Stimulated activated naive B cell treated with anti-CD40 and anti-IgM and Interleukin-4, amounts not matched to agents 10 μg/mL and 1 μg/mL and 100 μg/mL, for 72 hours (primary cell): ENCODE measurements at places on chromosomes 7 and 10.

GRCh38 chr10:48442809-48443177, 136.3 kb downstream of the MAPK8 start:
- no peak for DNase-seq

DNA sequence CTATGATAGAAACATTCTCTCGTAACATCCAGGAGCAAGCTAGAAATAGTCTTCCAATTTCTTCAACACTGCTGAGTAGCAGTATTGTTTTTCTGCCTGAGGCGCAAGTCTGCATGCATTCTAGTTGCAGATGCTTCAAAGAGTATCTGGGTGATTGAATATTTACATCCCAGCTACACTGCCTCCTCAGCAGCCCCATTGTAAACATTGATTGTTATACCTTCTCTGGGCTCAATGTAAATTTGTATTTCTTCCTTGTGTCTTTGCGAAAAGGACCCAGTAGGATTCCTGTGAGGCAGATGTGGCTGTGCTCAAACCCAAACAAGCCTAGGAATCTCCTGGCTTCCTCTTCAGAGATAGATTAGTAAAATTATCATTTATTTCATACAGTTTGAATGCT, 320.7 kb downstream of the CDC14C start:
- no peak for DNase-seq

GRCh38 chr10:89575031-89575430, 39.6 kb upstream of the SLC16A12 start:
- no peak for DNase-seq

DNA sequence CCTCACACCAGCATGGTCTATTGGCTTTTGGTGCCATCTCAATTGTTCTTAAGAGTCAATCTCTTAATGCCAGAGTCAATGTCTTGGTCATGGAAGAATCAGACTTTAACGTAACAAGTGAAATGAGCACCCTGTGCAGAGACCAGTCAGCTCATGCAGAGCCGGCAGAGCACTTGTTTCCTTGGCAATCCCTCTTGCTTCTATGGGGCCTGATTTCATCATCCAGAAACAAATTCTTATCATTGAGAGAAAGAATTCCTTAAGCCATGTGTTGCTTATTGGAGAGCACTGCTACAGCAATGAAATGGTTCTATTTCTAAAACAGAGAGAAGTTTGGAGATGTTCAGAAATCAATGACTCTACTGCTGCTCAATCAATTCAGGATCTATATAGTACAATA, 212.8 kb downstream of the IPMK start:
- DNase-seq, result no peak

DNA sequence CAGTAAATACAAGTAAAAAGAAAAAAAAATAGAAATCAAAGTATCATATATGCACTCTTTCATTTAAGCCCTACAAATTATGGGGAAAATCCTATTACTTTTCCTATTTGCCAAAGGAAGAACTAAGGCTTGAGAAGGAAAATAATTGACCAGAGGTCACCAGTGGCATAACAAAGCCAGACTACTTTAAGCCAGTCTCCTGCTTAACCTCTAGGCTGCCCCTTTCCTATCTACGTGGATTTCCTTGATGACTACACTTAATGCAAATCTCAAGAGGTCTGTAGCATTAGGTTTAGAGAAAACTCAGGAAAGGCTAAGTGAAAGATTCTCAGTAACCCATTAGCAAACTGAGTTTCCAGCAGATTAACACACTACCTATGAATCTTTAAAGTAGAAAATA, 49.8 kb downstream of the TPK1 start:
- no peak for DNase-seq

DNA sequence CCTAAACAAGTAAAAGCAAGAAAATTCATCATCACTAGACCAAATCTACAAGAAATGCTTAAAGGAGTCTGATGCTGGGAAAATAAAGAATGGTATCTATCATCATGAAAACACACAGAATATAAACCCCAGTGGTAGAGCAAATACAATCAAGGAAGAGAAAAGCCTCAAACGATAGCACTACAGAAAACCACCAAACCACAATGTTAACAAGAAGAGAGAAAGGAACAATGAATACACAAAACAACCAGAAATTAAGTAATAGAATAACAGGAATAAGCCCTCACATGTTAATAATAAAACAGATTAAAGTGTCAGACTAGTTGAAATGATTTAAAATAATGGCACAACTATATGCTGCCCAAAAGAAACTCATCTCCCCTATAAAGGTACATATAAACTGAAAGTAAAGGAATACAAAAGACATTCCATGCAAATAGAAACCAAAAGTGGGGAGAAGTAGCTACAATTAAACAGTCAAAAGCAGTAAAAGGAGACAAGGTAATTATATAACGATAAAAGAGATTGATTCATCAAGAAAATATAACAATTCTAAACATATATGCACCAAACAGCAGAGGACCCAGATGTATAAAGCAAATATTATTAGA, 77.3 kb downstream of the JMJD1C start:
- no peak for DNase-seq

DNA sequence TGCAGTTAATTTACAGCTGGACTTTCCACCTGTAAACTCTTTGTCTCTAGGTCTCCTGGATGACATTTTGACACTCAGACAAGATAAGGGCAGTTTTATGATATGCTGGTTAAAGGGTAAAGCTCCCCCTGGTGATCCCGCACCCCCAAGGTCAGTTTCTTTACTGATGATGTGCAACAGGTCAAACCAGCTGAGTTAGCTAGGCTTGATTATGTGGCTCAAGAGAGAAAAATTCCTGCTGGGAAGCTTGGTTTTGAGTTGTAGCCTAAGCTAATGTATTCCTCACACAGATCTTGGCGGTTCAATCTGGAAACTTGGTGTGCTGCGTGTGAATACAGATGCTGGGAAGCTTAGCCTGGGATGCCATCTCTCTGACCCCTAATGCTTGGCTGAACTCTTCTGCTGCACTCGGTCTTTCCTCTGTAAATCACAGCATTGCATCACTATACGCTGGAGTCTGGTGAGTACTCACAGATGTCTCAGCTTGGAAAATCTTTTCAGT, 11.4 kb upstream of the AKR1D1 start:
- no peak for DNase-seq
